Inflammatory macrophage (primary cell): ENCODE measurements at places on chromosomes 16 and 17.

DNA sequence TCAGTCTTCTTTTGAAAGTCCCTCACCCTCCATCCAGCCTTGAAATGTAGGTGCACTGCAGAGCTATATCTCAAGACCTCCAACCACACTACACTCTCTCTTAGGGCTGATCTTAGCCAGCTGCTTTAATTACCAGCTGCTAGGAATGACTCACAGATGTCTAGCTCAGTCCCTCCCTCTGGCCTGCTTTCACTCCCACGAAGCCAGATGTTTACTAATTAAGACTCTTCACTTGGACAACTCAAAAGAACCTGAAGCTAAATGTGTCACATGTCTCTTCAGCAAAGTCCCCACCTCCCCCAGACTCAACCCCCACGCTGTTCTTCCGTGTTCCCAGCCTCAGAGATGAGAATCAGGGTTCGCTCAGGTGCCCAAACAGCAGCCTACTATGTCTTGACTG is 2.6 kb downstream of the GTF3C1 start:
- no peak for DNase-seq

GRCh38 chr16:80564394-80564793 is 23.6 kb downstream of the DYNLRB2 start:
- no peak for DNase-seq

- no peak for DNase-seq
Measured at GRCh38 chr17:77466596-77467223, 325.9 kb downstream of the SEC14L1 start.

DNA sequence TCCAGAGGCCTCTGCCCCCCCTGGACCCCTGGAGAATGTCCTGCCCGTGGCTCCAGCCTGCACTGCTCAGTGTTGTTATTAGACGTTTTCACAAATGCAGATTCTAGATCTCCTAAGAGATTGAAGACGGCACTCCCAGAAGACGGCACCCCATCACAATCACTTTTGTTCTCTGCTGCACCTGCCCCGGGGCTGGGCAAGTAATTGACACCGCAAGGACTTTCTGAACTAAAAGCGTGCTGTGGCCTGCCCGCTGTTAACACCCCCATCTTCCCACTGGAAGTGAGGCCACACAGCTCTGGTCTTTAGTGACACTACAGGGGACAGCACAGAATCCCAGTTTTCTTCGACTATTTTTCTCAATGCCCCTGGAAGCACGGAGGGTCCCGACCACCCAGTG is 256.9 kb downstream of the ENGASE start:
- DNase-seq, result no peak

- no peak for DNase-seq
Measured at GRCh38 chr16:79716645-79717332, 116.3 kb upstream of the MAF start.

DNA sequence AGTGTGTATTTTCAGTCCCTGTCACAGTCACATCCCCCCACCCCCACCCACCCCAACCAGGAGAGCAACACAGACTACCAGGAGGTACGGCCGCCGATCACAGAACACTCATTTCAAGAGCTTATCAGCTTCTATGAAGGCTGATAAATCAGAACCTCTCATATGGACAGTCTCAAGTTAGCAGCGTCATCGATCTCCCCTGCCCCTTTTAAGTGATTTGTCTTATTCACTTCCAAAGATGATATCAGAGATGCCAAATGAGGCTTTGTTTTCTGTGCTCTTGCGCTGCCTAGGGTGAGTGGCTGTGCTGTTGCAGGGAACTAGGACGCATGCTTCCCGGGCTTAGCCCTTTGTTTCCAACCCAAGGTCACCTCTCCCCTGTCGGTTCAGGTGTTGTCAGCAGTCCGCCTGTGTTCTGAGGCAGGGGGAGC is 26.8 kb upstream of the PMFBP1 start:
- no peak for DNase-seq
